ENCODE measurements at places on chromosomes 6 and 20.

GRCh38 chr6:130259557-130259956, 36.8 kb upstream of the SAMD3 start:
- DNase-seq: no peak

- DNase-seq: no peak
Measured at GRCh38 chr6:169564453-169565240, 137.2 kb downstream of the WDR27 start.

DNA sequence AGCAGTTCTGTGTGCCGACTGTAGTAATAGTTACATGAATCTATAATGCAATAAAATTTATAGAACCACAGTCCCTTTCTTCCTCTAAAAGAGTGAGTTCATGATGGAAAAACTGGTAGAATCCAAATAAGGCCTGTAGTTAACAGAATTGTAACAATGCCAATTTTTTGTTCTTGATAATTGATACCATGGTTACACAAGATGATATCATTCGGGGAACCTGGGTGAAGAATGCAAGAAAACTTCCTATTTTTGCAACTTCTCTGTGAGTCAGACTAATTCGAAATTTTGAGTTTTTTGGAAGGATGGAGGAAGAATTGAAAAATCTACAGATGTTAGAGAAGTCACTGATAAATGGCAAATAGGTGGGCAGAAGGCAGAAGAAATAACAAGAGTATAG, 381.8 kb downstream of the CDKAL1 start:
- DNase-seq: no peak

DNA sequence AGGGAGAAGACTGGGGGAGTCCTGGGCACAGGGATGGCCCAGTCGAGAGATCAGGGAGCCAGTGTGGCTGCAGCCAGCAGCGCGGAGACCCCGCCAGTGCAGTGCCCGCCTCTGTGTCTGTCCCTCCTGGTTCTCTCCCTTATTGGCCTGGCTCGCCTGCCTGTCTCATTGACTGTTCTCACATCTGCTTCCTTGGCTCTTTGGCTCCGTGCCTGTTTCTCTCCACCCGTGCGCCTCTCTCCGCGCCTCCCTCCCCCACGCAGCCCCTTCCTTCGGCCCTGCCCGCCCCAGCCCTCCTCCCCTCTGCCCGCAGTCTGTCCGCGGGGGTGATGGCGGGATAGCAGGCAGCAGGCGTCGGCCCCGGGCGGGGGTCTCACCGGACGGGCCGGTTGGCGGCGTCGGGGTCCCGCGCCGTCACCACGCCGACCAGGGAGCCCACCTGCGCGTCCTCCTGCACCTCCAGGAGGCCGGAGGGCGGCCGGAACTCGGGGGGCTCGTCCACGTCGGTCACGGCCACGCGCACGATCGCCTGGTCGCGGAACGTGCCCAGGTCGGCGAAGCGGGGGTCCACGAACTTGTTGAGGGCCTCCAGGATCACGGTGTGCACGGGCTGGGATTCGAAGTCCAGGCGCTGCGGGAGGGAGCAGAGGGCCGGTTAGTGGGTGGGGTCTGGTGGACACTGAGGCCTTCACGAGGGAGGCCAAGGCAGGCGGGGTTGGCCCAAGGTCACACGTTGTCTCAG, 92.0 kb downstream of the CD40 start:
- DNase-seq: no peak

DNA sequence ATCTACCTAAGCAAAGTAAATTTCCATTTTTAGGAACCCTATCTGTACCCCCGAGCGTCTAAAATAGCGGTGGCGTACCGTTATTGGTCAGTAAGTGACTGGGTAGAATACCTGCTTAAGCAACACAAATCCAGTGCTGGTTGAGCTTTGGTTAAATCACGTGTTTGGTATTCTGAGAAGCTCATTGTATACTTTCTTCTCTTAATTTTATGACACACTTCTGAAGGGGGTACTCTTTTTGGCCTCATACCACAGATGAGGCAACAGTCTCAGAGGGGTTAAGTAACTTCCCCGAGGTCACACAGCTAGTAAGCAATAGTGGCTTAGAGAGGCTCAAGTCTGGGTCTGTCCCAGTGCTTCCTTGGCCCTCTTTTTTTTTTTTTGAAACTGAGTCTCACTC, 151.2 kb downstream of the TFAP2C start:
- no peak for DNase-seq

- DNase-seq: no peak
Measured at GRCh38 chr20:36959242-36959641, 7.7 kb upstream of the SAMHD1 start.

- DNase-seq: no peak
Measured at GRCh38 chr6:129638686-129639085, 71.3 kb downstream of the ARHGAP18 start.

- DNase-seq: no peak
Measured at GRCh38 chr20:38406476-38406875, 28.7 kb downstream of the SNHG17 start.

GRCh38 chr20:34172926-34173325, 60.9 kb upstream of the EIF2S2 start:
- DNase-seq: no peak

DNA sequence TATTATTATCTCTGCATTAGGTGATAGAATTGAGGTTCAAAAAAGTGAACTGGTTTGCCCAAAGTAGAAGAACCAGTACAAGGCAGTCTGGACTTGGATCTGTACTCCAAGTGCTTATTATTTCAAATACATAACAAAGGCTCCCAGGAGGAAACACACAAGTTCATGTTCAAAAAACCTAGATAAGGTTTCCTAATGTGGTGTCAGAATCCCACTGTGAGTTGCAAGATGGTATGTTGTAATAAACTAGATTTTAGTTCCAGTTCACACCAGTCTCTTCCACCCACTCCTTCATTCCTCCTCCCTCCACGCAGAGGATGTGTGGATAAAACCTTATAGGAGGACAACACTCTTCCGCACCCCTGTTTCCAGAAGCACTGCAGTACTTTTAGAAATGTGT, 42.8 kb downstream of the KIAA0319 start:
- DNase-seq: no peak

DNA sequence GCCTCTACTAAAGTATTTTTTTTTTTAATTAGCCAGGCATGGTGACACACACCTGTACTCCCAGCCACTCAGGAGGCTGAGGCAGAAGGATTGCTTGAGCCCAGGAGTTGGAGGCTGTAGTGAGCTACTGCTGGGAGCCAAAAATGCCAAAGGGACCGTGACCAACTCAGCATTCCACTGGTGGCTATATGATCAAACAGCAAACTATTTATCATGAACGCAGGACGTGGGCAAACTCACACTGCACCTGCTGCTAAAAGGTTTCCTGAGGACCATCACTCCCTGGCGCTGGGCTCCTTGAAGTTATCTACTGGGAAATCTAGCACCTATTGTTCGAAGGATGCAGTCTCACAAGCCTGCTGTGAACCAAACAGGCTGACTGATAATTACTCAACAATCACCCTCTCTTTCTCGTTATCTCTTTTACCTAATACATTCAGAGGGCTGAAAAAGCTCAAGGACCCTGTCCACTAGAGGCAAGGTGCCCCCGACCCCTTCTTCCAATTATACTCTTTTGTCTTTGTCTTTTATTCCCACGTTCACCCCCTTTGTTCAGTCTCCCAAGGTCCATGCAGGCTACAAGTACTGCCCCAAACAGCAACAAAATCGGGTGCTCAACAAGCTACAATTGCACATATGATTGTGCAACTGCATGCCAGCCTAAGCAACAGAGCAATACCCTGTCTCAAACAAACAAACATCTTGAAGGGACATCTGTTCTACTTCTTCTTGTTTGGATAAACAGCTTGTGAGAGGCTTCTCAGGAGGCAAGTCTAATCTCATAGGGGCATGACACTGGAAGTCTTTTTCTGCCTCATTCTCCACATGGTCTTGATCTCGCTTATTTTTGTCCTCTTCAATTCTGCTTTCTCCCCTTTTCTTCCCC, 47.7 kb upstream of the PLN start:
- no peak for DNase-seq

DNA sequence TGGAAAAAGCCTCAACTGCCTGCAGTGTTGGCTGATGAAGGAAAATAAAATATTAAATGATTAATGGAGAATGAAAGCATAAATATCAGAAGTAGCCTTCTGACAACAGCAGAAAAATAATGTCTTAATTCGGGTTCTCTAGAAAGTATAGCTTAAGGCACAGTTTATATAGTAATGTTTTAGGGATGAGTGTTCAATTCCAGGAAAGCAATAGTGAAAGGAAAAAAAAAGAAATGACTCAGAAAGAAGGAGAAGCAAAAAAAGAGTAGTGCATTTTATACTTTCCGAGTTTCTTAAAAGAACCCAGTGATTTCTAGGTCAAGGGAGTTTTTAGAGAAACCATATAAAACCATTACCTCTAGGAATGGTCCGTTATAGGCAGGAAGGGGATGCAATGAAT, 137.3 kb downstream of the HTR1B start:
- no peak for DNase-seq

- no peak for DNase-seq
Measured at GRCh38 chr20:32909896-32910571, 51.3 kb downstream of the EFCAB8 start.

DNA sequence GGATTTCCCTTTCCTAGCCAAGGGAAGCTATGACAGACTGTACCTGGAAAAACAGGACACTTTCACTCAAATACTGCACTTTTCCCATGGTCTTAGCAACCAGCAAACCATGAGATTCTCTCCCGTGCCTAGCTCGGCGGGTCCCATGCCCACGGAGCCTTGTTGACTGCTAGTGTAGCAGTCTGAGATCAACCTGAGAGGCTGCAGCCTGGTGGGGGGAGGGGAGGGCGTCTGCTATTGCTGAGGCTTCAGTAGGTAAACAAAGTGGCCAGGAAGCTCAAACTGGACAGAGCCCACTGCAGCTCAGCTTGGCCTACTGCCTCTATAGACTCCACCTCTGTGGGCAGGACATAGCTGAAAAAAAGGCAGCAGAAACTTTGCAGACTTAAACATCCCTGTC, 61.8 kb downstream of the EPM2A start:
- DNase-seq: no peak

GRCh38 chr20:32483351-32484224, 101.5 kb downstream of the NOL4L start:
- no peak for DNase-seq

DNA sequence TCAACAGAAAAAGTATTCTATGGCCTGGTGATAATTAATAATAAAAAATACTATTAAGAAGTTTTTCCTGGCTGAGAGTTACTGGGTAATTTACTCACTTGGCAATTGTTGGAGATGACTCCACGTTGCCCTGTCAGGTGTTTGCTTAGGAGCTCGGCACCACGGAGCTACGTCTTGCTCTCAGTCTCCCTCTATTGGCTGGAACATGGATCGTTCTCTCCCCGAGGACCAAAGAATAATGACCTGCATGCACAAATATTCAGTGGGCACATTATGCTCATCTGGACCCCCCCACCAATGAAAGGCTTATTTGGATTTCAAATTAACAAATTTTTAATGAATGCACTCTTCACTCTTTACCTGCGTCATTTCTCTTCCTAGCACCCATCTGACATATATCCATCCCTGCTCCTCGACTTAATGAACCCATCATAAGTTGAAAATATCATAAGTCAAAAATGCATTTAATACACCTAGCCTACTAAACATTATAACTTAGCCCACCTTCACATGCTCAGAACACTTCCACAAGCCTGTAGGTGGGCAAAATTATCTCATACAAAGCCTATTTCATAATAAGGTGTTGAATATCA, 71.0 kb upstream of the CD83 start:
- peak; percentile 60 for DNase-seq

DNA sequence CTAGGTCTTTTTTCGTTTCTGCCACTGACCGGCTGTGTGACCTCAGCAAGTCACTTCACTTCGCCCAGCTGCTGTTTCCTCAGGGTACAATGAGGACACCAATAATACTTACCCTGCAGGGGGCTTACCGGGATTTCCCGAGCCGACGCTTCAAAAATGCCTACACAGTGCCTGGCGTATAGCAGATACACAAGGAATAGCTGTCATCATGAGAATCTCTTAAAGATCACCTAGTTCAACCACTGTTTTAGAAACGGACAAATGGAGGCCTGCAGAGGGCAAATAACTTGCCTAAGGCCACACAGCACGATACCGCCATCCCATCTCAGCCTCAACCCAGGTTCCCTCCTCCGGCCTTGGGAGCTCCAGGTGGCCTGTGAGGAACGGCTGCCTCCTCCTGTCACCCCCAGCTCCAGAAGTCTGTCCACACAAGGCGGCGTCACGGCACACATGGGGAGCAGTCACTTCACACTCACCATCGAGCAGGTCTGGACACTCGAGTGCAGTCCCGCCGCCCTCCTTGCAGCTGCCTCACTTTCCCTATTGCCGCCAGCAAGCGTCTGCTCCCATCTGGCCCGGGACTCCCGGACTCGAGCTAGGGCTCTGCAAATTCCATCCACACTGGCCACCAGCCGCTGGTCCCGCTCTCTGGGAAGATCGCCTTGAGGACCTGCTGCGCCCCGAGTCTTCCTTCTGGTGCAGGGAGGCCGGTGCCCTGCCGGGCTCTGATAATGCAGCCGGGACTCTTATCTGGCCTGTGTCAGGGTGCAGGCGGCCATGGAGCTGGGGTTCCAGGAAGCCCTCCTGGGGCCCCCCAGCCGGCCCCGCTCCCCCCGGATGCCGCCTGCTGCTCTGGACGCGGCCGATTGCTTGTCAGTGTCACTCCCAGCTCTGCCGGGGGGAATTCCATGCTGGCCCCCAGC, at the start of gene RIPOR3:
Gene RIPOR3, minus strand, starts transcription at position 893 of the 923 bp plus-strand sequence. Its CDS starts 414 bp downstream, at position 479.
- DNase-seq: no peak

GRCh38 chr6:141394125-141394536, 738.6 kb upstream of the GJE1 start:
- no peak for DNase-seq

GRCh38 chr6:139407718-139408222, 33.3 kb upstream of the CITED2 start:
- DNase-seq: no peak

DNA sequence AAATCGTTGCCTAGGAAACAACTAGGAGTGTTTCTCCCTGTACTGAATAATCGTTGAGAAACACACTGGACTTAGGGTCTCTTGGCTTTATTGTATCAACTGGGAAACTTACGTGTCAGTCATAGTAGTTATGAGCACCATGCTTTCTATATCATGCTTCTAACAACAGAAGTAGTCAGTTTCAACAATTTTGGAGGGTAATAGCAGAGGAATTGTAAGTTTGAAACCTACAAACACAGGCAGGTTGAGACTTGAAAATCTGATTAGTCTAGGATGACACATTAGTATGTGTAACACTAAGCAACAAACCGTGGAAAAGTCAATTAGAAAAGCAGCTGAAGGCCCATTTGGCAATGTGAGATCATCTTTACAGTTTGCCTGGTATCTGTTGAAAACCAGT, 43.9 kb upstream of the FABP7 start:
- no peak for DNase-seq

- DNase-seq: peak; percentile 47
Measured at GRCh38 chr6:15355683-15356099, 109.8 kb downstream of the JARID2 start.

Data from GM12865 (cell line).